GM23248 (cell line): ENCODE measurements at places on chromosomes 5 and 9. TPM values are rescaled to one million over a fixed set of nuclear protein-coding genes. Genes with fewer than 3 reads are reported as not detected.

DNA sequence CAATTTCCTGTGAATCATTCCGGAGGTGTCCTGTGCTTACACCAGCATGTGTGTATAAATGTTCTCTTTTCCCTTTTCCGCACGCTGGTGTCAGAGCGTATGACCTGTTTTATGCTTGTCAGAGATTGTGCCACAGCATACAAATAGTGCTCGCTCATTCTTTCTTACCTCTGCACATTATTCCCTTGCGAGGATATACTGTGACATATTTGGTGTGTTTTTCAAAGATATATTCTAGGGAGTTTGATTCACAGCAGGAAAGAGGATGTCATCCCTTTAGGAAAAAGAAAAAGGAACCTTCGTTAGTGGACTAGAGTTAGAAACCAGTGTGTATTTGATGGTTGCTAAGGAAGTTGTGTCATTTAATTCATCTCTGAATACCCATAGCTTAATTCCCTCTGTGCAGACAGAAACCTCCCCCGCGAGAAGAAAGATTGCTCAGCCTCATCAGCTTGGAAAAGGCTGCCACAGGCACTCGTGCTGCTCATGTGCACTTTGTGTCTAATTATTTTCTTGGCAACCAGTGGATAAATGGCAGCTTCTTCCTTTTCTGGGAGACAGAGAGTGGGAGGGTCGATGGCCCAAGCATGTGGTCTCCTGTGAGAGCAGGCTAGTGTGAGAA is 14.7 kb upstream of the CCIN start:
- H3K4me1 ChIP-seq, result peaks cover 55% of the 10 kb centered on the region
- peak overlapping the region; percentile 94 for H3K27ac ChIP-seq
- DNase-seq, result peak; percentile 91
- no peaks in the 10 kb centered on the region for H3K36me3 ChIP-seq

Gene C5orf58
- not detected in 2 replicates for total RNA-seq

- no peaks in the 10 kb centered on the region for H3K27me3 ChIP-seq
- no peak overlapping the region for H3K27ac ChIP-seq
- H3K4me3 ChIP-seq, result no peak overlapping the region
- H3K36me3 ChIP-seq, result peaks cover 82% of the 10 kb centered on the region
- H3K4me1 ChIP-seq, result no peaks in the 10 kb centered on the region
- DNase-seq, result no peak
These were observed 7.2 kb downstream of the CHMP5 start for GRCh38 chr9:33272061-33272460.

GRCh38 chr9:73643379-73644013 is 491.8 kb downstream of the ANXA1 start:
- no peaks in the 10 kb centered on the region for H3K4me1 ChIP-seq
- no peaks in the 10 kb centered on the region for H3K36me3 ChIP-seq
- no peak overlapping the region for H3K4me3 ChIP-seq
- H3K27me3 ChIP-seq, result no peaks in the 10 kb centered on the region
- H3K27ac ChIP-seq, result no peak overlapping the region
- peak; percentile 35 for DNase-seq

GRCh38 chr5:136901-137300 is 44.9 kb downstream of the PLEKHG4B start:
- no peak overlapping the region for H3K4me3 ChIP-seq
- peaks cover 8% of the 10 kb centered on the region; the same call in 1 of the 2 replicates for H3K27me3 ChIP-seq
- H3K36me3 ChIP-seq, result no peaks in the 10 kb centered on the region

Gene PNPLA7
- 0.54 and 0.89 TPM in 2 replicates for total RNA-seq

- no peak overlapping the region; the same call in 1 of the 2 replicates for H3K27ac ChIP-seq
- peaks cover 24% of the 10 kb centered on the region for H3K4me1 ChIP-seq
- no peaks in the 10 kb centered on the region for H3K27me3 ChIP-seq
- peak; percentile 79 for DNase-seq
- peaks cover 18% of the 10 kb centered on the region; the same call in 1 of the 2 replicates for H3K36me3 ChIP-seq
These were observed 176.9 kb upstream of the WWC1 start for GRCh38 chr5:168114444-168115017.

GRCh38 chr5:93622240-93622885 is 39.3 kb downstream of the NR2F1 start:
- peaks cover 5% of the 10 kb centered on the region; the same call in 1 of the 2 replicates for H3K4me1 ChIP-seq
- H3K4me3 ChIP-seq, result no peak overlapping the region
- no peaks in the 10 kb centered on the region for H3K27me3 ChIP-seq
- H3K36me3 ChIP-seq, result no peaks in the 10 kb centered on the region

Gene IL3
- not detected in 2 replicates for total RNA-seq
